ENCODE measurements at places on chromosomes 1 and 21.

DNA sequence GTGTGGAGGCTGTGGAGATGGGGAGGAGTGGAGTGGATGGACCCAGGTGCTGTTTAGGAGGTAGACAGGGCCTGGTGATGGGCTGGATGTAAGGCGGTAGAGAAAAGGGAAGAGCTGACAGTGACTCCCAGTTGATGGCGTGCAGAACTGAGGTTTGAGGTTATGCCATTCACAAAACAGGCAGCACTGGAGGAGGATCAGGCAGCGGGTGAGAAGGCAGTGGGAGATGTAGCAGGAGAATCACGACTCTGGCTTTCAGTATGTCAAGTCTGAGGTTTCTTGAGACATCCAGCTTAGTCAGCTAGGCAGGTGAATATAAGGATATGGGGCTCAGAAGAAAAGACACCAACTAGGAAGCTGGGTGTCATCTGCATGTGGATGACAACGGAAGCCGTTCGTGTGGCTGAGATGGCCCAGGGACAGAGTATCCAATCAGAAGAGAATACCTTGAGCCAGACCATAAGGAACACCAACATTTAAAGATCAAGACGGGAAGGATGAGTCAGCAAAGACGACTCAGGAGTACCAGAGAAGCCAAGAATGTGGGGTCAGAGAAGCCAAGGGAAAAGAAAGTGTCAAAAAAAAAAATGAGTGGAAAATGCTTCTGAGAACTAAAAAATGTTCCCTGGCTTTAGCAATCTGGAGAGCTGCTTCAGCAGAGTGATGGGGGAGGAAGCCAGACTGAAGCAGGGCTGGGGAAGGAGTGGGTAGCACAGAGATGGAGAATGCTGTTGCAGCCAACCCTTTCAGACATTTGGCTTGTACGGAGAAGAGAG, 15.2 kb downstream of the LRRN2 start:
- no peak for DNase-seq

DNA sequence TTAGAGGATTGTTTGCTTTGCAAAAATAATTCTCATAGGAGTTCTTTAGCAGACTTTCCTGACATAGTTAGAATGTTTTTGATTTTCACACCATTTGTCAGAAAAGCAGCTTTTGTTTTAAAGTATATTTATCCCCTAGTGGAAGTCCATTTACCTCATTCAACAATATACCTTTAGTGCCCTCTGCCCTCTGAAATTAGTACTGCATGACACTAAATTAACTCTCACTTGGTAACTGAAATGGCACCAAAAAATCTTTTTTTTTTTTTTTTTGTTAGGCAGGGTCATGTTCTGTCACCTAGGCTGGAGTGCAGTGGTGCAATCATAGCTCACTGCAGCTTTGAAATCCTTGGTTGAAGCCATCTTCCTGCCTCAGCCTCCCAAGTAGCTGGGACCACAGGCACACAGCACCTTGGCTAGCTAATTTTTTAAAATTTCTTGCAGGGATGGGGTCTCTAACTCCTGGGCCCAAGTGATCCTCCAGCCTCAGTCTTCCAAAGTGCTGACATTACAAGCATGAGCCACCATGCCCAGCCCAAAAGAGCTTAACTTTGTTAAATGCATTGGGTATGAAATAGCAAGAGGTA, 13.6 kb downstream of the LRRC42 start:
- peak; percentile 15 for DNase-seq

- DNase-seq, result no peak
Measured at GRCh38 chr1:25994402-25995150, 3.3 kb downstream of the PAFAH2 start.

DNA sequence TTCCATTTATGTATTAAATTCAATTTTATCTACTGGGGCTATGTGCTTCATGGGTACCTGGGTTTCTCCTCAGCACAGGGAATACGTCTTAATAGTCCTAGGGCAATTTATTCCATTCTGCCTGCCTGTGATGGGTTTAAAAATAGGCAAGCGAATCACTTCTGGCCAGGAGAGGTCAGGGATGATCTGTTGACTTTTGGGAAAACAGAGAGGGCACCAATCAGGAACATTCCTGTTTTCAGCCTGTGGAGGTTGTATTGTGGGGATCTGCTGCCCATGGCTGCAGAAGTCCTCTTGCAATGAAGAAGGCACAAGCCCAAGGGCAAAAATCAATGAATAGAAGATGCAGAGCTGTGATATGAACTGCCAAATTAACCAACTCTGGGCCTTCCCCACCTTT, 303.1 kb downstream of the CTH start:
- DNase-seq, result no peak

- no peak for DNase-seq
Measured at GRCh38 chr1:198575798-198576641, 35.5 kb upstream of the ATP6V1G3 start.

DNA sequence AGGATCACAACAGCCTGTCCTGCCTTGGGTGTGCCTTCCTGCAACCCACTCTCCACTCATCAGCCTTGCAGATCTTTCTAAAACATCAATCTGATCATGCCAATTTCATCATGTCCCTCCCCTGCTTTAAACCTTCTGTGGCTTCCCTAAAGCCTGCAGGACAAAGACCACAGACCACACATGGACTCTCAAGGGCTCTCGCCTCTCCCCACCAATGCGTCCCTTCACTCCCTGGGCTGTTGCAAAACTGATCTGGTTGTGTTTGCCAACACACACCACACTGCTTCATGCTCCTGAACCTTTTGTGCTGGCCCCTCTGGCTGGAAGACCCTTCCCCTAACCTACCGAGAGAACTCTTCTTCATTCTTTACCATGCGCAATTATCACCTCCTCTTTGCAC, 72.4 kb downstream of the ITPKB start:
- DNase-seq, result no peak

GRCh38 chr1:27832762-27833161, 2.2 kb downstream of the PPP1R8 start:
- no peak for DNase-seq

DNA sequence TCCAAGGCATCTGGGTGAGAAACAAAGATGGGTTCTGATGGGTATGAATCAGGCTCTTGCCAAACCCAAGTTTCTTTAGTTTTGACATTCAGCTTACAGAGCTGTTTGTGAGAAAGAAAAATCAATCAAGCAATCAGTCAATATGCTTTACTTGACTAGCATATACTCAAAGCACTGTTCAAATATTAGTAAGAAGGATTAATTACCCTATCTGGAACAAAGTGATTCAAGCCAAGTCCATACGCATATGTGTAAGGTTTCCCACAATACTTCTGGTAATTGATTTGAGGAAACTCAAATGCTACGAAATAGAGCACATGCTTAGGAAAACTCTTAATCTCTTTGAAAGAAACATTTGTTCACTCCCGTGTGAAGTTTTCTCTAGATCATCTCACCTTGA, 18.7 kb downstream of the RPE65 start:
- no peak for DNase-seq

DNA sequence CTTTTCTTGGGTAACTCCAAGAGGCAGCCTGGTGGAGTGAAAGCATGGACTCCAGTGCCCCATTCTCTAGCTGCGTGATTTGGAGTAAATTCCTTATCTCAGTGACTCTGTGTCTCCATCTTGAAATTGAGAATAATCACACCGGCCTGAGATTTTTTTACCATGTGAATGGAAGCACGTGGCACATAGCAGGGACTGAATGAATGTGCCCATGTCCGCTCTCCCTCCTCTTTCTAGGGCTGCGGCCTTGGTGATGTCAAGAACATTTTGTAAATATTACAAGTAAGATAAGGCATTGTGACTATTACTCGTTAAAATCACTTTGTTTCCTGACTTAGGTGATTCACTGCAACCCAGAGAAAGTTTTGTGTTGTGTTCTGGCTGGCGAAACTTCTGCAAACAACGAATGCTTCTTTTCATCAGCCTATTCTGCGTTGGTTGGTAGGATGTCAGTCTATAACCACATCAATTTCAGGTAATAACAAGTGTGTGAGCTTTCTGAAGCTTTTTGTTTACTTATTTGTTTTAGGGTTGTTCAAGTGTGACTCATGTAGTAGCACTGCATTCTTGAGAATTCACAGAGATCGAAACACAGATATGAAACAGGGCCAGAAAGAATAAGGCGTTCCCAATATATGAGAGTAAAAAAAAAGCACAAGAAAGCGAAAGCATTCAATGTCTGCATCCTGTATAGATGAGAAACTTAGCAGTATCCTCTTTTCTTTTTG, 135.7 kb upstream of the SLC45A1 start:
- DNase-seq, result no peak

DNA sequence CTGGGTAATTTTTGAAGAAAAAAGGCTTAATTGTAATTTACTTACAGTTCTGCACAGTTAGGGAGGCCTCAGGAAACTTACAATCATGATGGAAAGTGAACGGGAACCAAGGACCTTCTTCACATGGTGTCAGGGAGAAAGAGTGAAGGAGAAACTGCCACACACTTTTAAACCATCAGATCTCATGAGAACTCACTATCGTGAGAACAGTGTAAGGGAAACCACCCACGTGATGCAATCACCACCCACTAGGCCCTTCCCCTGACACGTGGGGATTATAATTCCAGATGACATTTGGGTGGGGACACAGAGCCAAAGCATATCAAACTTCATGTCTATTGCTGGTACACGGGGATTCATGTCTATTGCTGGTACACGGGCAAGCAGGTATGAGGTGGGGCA, 5.3 kb upstream of the SFT2D2 start:
- DNase-seq, result no peak

DNA sequence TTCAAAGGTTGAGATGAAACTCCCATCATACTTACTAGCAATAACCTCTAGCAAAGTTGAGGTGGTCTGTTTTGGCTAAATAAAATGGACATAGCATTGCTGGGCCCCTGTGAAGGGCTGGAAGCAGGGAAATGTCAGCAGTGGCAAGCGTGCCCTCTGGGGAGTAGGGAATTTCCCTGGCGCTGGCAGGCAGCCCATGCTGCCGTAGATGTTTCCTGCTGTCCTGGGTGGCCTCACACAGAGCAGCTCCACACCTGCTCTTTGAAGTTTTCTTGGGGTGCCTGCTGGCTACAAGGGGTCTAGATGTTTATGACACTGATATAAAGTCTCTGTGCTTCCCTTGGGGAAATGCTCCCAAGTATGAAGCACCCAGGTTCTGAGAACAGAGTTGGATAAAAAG, 30.2 kb downstream of the ADARB1 start:
- no peak for DNase-seq

GRCh38 chr1:56904663-56905397, 50.2 kb downstream of the C8A start:
- DNase-seq, result no peak

DNA sequence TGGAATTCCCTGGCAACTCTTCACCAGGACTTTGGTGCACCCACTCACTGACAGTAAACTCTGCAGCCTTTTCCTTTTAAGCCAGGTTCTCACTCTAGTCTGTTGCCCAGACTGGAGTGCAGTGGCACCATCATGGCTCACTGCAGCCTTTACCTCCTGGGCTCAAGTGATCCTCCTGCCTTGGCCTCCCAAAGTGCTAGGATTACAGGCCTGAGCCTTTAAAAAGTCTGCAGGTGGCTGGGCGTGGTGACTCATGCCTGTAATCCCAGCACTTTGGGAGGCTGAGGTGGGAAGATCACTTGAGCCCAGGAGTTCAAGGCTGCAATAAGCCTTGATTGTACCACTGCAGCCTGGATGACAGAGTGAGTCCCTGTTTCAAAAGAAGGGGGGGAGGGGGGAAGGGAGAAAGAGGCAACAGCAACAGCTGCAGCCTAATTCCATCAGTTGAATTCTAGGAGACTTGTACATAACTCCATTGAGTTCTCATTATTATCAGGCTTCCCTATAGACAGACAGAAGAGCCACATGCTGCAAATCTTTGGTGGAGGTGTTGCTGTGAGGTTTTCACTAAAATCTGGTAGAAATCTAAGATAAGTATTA, 8.1 kb upstream of the HNRNPR start:
- no peak for DNase-seq

DNA sequence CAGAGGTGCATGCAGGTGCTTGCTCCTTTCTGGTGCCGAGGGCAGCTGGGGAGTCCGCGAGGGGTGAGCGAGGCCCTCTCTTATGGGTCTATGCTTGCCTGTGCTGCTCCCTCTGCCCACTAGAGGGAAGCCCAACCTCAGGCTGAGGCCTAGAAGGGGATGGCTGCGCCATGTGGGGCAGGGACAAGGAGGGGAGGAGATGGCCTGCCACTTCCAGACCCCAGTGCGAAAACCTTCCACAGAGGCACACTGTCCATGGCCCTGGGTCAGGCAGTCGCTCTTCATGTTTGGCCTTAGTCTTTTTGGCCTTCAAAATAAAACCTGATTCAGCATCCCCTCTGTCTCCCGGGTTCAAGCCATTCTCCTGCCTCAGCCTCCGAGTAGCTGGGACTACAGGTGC, 14.0 kb downstream of the RHBG start:
- peak; percentile 75 for DNase-seq

- no peak for DNase-seq
Measured at GRCh38 chr1:40872276-40872675, 10.1 kb upstream of the CITED4 start.

DNA sequence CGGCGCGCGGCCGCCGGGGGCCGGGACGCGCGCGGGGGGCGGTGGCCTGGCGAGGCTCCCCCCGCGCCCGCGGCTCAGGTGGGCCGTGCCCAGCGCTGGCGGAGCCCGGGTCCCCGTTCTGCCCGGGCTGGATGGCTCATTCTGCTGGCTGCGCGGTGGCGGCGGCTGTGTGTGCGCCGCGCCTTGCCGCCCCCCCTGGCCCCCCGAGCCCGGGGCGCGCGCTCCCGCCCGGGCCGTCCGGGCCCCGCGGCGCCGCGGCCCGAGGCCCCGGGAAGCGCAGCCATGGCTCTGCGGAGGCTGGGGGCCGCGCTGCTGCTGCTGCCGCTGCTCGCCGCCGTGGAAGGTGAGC, at the start of gene EPHB2:
Gene EPHB2 (plus strand): TSS at position 139 of the 349 bp plus-strand sequence. CDS start 144 bp downstream, at position 283.
- DNase-seq, result peak; percentile 45

- DNase-seq, result no peak
Measured at GRCh38 chr1:215957663-215958062, 390.6 kb downstream of the KCTD3 start.

DNA sequence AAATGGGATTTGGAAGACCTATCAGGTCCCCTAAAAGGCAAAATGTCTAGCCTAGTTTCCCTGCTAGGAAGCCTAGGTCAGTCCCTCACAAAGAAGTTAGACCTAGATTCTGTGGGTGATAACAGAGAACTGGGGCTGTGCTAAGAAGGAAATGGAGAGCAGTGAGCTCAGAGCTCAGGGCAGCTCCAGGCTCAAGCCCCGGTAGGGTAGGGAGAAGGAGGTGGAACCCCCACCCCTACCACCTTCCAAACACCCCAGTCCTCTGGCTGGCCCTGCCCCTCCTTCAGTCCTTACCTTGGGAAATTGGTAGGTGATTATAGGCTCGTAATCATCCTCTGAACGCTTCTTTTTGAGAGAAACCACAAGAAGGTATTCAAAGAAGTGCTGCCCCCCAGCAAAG, 1.1 kb downstream of the DENND2D start:
- DNase-seq, result no peak

- no peak for DNase-seq
Measured at GRCh38 chr1:46804926-46805325, 6.1 kb downstream of the CYP4B1 start.

All from NCI-H2081 (cell line).